WTC11 (cell line): ENCODE measurements at places on chromosomes 5 and 9.

DNA sequence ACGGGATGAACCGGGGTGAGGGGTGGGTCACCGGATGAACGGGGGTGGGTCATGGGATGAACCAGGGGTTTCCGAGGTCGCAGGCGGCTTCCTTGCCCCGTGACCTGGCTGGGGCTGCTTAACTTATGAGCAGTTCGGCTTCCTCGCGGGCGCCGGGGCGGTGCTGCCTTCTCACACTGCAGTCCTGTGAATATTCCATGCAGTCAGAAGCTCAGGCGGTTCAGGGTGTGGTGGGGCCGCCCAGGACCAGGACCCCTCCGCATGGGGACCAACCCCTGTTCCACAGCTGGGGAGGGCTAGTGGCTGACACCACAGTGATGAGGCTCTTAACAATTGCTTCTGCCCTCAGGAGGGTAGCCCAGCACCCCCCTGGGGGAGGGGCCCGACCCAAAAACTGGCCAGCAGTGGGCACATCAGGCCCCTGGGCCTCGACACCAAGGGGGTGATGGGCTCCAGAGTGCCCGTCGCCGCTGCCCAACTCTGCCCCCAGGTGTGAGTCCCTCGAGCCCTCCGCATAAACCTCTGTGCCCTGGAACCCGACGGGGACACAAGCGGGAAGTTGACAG, 30.9 kb upstream of the SLC9A3 start:
- peaks cover 24% of the 10 kb centered on the region for H3K27me3 ChIP-seq
- H3K27ac ChIP-seq: no peak overlapping the region
- no peaks in the 10 kb centered on the region for H3K36me3 ChIP-seq
- no peak overlapping the region for H3K4me3 ChIP-seq
- no peak for DNase-seq

GRCh38 chr5:88190106-88190834, 78.4 kb downstream of the TMEM161B start:
- no peak overlapping the region for H3K4me3 ChIP-seq
- H3K4me1 ChIP-seq: 0 out of 2 replicates have a peak, but pooled peaks cover 5% of the 10 kb centered on the region
- no peak overlapping the region; the same call in 1 of the 2 replicates for H3K27ac ChIP-seq
- DNase-seq: peak; percentile 24
- H3K36me3 ChIP-seq: peaks cover 50% of the 10 kb centered on the region
- peaks cover 9% of the 10 kb centered on the region; the same call in 1 of the 2 replicates for H3K27me3 ChIP-seq

DNA sequence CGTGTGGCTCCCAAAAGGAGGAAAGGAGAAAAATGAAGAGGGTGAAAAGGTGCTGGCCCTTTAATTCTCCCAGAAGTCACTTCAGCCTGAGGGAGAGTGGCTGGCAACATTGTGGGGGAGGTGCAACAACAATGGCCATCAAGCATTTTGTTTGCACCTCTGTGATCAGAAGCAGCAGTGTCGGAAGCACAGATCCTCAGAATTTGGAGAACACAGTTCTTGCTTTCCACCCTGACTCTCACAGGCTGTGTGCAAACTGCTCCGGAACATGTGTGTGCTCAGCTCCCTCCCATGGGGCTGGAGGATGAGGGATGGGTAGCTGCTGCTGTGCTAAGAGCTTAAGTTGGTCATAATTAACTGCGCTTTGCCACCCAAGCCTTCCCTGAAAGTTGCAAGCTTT, 127.1 kb downstream of the DPYSL3 start:
- H3K4me3 ChIP-seq: no peak overlapping the region
- H3K4me1 ChIP-seq: peaks cover 20% of the 10 kb centered on the region
- peaks cover 19% of the 10 kb centered on the region for H3K36me3 ChIP-seq
- H3K27ac ChIP-seq: no peak overlapping the region

DNA sequence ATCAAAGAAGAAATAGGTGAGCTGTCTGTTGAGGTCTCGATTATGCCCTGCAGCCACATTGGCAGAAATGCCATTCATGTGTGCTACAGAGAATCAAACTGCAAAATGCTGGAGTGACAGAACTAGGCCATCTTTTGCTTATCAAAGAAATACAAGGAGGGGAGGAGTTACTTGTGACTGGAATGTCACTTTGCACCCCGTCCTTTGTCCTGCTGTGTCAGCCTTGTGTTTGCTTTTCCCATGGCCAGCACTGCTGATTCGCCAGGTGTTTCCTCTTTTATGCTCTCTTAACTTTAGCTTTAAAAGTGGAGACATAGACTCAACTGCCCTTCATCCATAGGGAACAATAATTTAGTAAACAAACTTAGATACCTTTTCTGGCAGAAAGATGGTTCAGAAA, 54.3 kb downstream of the SLC46A2 start:
- peaks cover 10% of the 10 kb centered on the region for H3K4me1 ChIP-seq
- H3K27me3 ChIP-seq: no peaks in the 10 kb centered on the region

DNA sequence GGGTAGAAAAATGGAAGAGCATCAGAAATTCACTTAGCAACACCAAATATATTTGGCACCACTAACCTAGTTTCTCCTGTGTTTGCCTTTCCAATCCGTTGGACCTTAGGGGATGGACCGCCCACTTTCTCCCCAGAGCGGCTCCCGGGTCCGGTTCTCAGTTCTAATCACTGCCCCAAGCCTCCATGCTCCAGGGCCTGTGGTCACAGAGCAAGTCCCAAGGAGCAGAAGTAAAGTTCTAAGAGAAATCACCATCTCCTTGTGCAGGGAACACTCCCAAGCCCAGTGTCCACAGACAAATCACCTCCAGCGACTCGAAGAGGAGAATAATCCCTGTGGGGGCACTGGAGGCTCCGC, 728 bp upstream of the SLC1A1 start:
- H3K36me3 ChIP-seq: no peaks in the 10 kb centered on the region
- peaks cover 28% of the 10 kb centered on the region for H3K27me3 ChIP-seq
- DNase-seq: peak; percentile 37
- H3K4me1 ChIP-seq: peaks cover 41% of the 10 kb centered on the region
- peak overlapping the region; percentile 84 for H3K4me3 ChIP-seq
- H3K27ac ChIP-seq: no peak overlapping the region
